ENCODE measurements at places on chromosomes 16 and 17. TPM values are rescaled to one million over a fixed set of nuclear protein-coding genes. Genes with fewer than 3 reads are reported as not detected.

CLDN6 gene
- total RNA-seq: not detected

SCGB1C2 gene
- not detected for total RNA-seq

TNFSF13 gene
- 33.3 TPM for total RNA-seq

HNF1B gene
- not detected for total RNA-seq

SLC13A5 gene
- 0.10 TPM for total RNA-seq

LRRC46 gene
- total RNA-seq: not detected

ENO3 gene
- 4.3 TPM for total RNA-seq

CA5A gene
- total RNA-seq: not detected

SEPHS2 gene
- total RNA-seq: 32.5 TPM

CSH1 gene
- total RNA-seq: not detected

ARHGDIG gene
- total RNA-seq: 0.97 TPM

SLC4A1 gene
- 4.2 TPM for total RNA-seq

LMF1 gene
- 21.8 TPM for total RNA-seq

FOXC2 gene
- total RNA-seq: 11.9 TPM

SCN4A gene
- total RNA-seq: 0.76 TPM

ZMYND15 gene
- total RNA-seq: 1.1 TPM

MYOCD gene
- total RNA-seq: 197 TPM

DHRS7C gene
- total RNA-seq: not detected

SGCA gene
- 99.0 TPM for total RNA-seq

IGFALS gene
- not detected for total RNA-seq

STX1B gene
- 0.95 TPM for total RNA-seq

BCAR1 gene
- total RNA-seq: 104 TPM

PPP1R27 gene
- not detected for total RNA-seq

SLC5A11 gene
- not detected for total RNA-seq

FAM20A gene
- total RNA-seq: 17.6 TPM

DLX4 gene
- total RNA-seq: not detected

CACNG1 gene
- total RNA-seq: not detected

EFNB3 gene
- 0.42 TPM for total RNA-seq

HCRT gene
- total RNA-seq: not detected

TAC4 gene
- not detected for total RNA-seq

EME1 gene
- total RNA-seq: 0.62 TPM

GP1BA gene
- not detected for total RNA-seq

TEKT5 gene
- 0.14 TPM for total RNA-seq

Data from posterior vena cava (tissue), 2 donors.